ENCODE measurements at places on chromosomes 5 and 9. TPM values are rescaled to one million over a fixed set of nuclear protein-coding genes. Genes with fewer than 3 reads are reported as not detected.

DNA sequence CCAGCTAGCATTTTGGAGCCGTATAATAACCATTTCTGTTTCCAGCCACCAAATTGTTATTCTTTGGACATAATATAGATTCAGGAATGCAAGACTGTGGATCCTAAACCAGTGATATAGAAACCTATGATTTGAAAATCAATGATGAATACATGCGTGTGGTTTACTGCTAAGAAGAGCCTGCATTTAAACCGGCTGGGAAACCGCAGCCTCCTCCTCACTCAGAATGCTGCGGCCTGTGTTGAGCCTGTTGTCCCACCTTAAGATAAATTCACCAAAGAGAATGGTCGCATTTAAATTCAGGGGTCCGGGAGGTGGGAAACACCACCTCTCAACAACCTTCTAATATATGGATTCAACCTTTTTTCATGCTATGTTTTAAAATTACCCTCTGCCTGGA, 148.0 kb downstream of the MEF2C start:
- no peak for DNase-seq

The POC5 gene
- 3.2 TPM for total RNA-seq

The PCDHGC4 gene
- 2.3 TPM for total RNA-seq

- DNase-seq = no peak
Observed at GRCh38 chr5:42005561-42006153, 80.6 kb downstream of the FBXO4 start.

DNA sequence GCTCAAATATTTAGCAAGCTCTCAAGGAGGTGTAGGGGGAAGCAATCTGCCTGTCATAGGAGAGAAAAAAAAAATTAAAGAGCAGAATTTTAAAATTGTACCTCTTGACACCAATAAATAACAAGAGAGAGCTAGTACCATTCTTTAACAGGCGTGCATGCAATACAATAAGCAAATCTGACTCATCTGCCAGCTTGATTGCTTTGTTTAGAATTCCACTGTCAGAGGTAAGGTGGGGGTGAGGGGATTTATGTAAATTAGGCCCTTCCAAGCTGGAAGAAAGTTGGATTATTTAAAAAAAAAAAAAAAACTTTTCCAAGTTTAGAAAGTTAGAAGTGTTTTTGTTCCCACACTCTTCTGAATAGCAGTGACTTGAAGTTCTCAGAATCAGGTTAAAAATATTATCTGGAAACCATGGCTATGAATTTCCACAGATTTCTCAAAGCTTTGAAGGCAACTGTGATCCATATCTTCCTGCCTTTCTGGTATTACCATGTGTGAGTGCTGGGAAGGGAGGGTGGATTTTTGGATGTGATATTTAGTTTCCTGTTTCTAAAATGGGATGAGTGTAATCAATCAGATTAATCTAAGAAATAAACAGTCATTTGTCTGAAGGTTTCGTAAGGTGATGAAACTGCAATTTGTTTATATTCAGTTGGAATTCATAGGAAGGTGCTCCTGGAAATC, 477.5 kb downstream of the TLE4 start:
- DNase-seq = no peak

The LCN1 gene
- 0.42 TPM for total RNA-seq

GRCh38 chr9:120571443-120572257, 8.3 kb downstream of the CDK5RAP2 start:
- peak; percentile 55 for DNase-seq

GRCh38 chr5:89353837-89354551, 471.0 kb upstream of the MEF2C start:
- no peak for DNase-seq

DNA sequence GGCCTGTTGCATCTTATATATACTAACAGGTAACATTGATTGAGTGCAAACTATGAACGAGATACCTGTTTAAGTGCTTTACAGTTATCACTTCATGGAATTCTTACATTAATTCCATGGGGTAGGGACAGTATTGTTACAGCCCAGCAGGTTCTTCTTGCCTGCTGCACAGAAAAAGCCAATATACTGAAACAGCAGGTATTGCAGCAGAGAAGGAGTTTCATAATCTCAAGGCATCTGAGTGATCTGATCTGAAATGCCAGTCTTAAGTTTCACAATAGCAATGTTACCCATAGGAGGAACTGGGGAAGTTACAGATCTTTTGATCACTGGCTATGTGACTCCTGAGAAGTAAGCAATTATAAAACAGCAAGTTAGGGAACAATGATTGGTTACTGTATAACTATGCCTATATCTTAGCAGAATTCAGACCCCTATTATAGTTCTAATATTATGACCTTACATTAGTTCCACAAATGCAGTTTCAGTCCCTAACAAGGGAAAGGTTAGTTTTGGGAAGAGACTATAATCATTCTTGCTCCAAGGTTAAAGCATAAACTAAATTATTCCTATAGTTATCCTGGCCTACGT, 126.5 kb upstream of the BNC2 start:
- no peak for DNase-seq

GRCh38 chr5:103041071-103041676, 78.8 kb downstream of the GIN1 start:
- no peak for DNase-seq

GRCh38 chr9:76654051-76654461, 110.2 kb upstream of the PCA3 start:
- no peak for DNase-seq

DNA sequence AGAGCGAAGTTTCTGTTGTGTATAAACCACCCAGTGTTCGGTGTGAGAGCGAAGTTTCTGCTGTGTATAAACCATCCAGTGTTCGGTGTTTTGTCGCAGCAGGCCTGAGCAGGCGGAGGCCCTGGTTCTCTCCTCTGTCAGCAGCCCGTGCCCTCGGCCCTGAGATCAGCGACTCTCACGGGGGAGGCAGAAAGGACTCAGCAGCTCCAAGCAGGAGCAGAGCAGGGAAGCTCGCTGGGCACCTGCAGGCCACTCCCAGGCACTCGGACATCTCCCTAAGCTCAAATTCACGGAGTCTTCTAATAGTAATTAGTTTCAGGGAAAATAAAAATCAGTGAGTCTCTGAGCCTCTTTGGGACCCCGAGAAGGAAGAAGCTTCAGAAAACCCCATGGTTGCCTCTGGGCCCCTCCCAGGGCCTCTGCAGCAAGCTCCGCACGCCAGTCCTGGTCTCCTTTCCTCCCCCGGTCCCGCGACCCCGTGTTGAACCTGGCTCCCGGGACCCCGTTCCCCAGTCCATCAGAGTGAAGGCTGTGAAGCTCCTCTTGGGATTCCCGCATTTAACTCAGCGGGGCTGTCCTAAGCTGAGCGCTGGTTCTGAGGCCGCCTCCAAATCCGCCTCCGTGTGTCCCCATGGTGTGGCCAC, 81.9 kb upstream of the ADAMTS2 start:
- no peak for DNase-seq

- no peak for DNase-seq
Observed at GRCh38 chr9:118455788-118456187, 751.6 kb downstream of the TLR4 start.

DNA sequence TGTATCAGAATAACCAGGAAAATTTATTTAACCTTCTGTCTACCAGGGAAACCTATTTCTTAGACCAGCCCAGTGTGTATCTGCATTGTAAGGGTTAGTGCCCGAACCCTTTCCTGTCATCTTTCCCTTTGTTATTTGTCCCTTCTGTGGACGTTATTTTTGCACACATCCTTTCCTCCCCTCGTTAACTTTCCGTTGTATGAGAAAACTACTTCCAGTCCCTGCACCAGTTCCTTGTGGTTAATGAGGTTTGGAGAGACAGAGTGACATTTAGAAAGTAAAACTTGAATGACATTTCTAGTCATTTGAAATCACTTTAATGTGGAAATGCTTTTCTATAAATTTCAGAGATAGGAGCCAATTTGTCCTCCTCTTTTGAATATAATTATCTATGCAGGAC, 4.3 kb upstream of the IFNB1 start:
- no peak for DNase-seq

DNA sequence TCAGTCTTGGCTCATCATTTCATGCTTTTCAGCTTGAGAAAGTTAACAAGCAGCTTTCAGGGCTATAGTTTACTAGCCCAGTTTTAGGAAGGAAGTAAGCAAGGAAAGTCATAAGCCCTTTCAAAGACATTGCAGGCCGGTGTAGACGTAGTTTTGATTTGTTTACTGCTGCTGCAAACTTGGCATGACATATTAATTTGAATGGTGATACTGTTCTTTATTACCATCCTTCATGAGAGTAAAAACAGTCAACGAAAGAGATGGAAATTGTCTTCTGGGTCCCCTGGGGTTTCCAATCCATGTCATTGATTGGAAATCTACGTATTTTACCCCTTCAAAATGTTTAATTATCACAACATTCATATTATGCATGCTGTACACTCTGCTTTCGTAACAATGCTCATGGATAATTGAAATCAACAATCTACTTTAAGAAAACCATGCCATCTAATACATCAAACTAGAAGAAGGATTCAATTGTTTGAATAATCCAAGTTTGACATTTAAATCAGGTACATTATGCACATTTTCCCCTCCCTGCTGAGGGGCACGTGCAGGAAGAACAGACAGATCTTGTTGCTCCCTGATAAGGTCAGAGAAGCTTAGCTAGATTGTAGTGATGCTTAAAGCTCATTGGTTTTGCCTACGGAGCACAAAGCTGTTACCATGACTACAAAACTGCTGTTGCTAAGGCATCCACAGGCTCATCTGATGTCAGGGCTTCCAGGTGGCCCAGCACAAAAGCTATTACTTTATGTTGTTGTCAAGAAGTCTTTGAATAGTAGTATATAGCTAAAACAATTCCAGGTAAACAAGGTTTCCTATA, 139.9 kb upstream of the PRLR start:
- DNase-seq = no peak

DNA sequence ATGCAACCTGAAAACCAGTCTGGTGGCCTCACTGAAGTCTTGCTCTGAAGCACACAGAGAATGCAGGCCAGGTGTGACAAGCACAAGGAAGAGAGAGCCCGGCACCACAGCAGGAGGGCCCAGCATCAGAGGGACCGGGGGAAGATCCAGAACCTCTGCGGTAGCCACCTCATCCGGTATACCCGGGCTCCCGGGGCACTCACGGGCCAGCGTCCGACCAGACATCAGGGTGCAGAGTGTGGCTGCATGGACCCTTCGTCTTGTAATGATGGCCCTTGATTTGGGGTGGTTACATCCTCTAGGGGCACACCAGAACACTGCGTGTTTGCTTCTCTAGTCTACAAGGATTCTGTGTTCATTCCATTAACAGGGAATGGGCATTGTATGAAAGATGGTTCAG, 406.0 kb downstream of the GADD45G start:
- DNase-seq = no peak

The C9orf50 gene
- total RNA-seq = 0.20 TPM

DNA sequence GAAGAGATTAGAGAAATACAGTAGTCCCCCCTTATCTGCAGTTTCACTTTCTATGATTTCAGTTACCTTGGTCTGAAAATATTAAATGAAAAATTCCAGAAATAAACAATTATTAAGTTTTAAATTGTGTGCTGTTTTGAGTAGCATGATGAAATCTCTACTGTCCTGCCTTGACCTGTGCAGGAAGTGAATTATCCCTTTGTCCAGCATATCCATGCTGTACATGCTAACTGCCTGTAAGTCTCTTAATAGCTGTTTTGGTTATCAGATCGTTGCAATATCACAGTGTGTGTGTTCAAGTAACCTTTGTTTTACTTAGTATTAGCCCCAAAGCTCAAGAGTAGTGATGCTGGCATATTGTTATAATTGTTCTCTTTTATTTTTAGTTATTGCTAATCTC, 11.2 kb upstream of the JAK2 start:
- no peak for DNase-seq

The BTNL3 gene
- total RNA-seq = not detected

The LRRC8A gene
- 28.0 TPM for total RNA-seq

GRCh38 chr5:13913962-13914361, 30.5 kb downstream of the DNAH5 start:
- DNase-seq = no peak

DNA sequence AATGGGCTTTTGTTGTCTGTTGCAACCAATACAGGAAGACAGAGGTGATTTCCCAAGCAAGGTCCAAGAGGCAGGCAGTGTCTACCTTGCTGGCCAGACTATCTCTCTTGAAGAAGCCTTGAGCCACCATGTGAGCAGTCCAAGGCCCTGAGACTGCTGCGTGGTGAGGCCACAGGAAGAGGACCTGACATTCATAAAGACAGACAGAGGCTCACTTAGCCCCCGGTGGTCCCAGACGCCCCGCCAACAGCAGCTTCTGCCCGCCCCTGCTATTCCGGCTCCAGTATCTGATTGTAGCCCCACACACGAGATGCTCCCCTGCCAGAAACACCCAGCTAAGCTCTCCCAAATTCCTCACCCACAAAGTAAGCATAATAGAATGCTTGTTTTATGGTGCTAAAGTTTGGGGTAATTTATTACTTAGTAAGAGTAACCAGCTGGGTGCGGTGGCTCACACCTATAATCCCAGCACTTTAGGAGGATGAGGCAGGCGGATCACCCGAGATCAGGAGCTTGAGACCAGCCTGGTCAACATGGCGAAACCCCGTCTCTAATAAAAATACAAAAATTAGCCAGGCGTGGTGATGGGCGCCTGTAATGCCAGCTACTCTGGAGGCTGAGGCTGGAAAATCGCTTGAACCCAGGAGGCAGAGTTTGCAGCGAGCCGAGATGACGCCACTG, 22.8 kb upstream of the FUBP3 start:
- DNase-seq = no peak

DNA sequence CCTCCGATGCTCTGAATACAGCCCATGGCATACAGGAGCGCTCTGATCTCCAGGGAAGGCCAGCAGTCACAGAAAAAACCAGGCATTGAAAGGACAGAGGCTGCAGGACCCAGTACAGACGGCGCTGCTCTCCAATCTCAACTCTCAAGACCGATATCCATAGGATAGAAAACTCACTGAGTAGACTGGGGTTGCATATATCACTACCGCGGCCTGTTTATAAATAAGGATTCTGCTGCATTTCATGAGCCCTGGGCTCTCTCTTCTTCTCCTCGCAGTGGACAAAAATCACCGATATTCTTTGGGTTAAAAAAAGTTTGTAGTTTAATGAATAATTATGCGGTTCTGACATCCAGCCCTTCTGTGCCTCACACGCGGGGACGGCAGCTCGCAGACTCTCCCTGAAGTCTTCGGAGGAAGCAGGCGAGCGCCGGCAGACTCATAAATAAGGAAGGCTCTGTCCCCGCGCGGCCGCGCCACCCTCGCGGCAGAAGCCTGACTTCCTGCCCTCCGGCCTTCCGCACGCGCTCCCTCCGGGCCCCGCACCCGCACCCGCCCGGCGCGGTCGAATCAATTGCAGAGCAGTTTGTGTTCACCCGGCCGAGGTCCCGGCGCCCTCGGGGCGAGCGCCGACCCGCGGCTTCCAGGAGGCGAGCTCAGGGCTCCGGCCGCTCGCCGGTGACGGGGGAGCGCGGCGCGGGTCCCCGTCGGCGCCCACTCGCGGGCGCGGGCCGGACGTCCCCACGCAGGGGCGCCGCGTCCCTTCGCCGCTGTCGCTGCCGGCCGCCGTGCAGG, at the start of gene FAM78A:
Gene FAM78A, minus strand, starts transcription at position 417 of the 795 bp plus-strand sequence. Its CDS starts 331 bp downstream, at position 86.
- DNase-seq = peak; percentile 87

The PCDHA8 gene
- not detected for total RNA-seq

- DNase-seq = no peak
Observed at GRCh38 chr5:90956511-90957097, 398.0 kb downstream of the ADGRV1 start.

DNA sequence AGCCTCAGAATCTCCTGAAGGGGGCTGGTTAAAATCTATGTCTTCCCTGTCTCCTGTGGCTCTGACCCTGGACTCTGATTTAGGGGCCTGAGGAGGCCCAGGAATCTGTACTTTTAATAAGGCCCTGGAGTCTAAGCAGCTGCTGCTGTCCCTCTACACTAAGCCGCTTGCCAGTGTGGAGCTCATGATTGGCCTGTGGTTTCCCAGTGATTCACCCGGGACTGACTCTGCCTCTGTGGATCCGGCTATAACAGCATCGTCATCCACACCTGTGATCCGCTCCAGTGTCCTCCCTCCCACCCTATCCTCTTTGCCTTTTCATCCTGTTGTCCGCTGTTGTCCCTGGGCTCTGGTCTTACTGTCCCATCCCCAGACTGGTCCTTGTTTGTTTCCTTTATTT, 3.7 kb downstream of the SLC31A2 start:
- no peak for DNase-seq

Data from right cardiac atrium (tissue), 5 donors.